ENCODE measurements at places on chromosomes 5 and 9.
A peak's percentile ranks its signal among the peaks of the same experiment; 100 is the strongest.

GRCh38 chr9:104906441-104907277 is 21.3 kb downstream of the ABCA1 start:
- DNase-seq: no peak

DNA sequence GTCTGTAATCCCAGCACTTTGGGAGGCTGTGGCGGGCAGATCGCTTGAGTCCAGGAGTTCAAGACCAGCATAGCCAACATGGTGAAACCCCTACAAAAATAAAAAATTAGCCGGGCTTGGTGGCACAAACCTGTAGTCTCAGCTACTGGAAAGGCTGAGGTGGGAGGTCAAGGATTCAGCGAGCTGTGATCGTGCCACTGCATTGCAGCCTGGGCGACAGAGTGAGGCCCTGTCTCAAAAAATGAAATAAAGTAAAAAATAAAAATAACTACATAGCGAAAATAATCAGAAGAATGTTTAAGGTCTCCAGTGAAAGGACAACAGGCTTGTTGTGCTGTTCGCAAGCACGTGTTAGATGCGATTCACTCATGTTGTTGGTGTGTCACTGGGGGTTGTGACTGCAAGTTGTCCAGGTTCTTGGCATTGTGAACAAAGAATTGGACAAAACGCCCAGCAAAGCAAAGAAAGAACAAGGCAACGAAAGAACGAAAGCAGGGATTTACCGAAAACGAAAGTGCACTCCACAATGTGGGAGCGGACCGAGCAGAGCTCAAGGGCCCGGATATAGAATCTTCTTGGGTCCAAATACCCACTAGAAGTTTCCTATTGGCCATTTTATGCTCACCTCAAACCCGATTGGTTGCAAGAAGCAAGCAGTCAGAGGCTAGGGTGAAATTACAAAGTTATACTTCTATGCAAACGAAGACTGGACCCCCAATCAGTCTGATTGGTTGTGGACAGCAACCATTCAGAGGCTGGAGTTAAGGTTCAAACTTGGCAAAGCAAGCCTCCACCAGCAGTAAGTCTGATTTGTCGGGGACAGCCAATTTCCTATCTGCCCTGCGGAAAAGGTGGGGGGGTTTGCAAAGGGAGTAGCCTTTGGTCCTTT is 844 bp upstream of the MCCC2 start:
- no peak for DNase-seq

DNA sequence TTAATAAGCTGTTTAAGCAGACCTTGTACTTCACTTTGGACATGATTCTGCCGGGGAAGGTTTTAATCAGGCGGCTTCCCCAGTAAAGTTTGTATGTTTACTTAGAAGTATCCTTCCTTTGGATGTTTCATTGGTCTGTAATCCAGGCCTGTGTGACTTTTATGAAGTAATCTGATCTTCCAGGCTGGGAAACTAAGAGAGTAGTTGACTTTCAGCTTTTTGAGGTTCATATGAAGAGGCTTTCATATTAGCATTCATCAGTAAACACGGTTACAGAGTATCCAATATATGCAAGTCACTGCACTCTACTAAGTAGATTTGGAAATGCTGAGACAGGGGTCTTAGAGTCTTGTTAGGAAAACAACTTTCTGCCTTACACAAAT is 1.1 kb downstream of the DNAJC21 start:
- no peak for DNase-seq

DNA sequence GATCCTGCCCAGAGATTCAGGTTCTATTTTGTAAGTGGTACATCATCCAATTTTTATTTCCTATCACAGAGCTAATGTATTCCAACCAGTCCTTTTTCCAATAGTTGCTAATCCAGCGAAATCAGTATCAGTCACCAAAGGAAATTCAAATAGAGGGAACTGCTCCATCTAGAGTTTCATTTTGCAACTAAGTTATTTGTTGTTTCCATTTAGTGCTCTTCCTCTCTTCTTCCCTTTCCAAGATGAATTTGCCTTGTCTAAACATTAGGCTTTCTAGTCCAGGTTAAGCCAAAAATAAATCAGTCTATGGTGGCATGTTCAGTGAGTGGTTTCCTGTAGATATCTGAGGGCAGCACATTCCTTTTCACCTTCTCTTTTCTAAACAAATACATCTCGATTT is 79.8 kb upstream of the SPATA31D4 start:
- no peak for DNase-seq

DNA sequence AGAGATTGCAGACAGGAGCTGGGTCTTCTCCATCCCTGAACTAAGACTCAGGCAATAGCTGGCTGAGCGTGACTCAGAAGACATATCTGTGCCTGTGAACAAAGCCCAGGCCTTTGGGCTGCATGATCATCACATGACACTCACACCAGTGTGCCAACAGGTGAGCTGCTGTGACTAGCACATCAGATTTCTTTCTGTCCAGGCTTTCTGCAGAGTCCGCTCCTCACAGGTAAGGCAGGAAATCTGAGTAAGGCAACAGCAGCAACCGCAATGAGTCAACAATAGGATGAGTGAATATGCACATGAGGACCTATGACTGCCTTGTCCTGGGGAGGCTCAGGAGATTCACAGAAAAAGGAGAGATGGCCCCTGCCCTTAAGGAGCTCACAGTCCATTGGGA is 293.6 kb downstream of the ACTL7B start:
- DNase-seq: no peak

DNA sequence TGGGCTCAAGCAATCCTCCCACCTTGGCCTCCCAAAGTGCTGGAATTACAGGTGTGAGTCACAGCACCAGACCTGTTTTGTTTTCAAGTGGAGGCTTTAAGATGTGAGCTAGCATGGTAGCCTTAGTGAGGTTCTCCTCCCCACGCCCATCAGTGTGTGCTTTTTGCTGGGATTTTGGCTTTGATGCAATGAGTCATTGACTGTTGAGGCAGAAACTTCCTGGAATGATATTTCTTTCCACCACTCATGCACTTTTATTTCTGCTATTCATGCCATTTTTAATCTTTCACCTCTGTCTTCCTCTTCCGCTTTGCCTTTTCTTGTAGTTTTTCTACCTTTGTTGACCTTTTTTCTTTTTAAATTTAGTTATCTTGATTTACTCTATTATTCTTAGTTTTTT is 4.2 kb upstream of the NFIL3 start:
- no peak for DNase-seq

- no peak for DNase-seq
Observed at GRCh38 chr5:135013947-135014570, 20.0 kb downstream of the PITX1 start.

DNA sequence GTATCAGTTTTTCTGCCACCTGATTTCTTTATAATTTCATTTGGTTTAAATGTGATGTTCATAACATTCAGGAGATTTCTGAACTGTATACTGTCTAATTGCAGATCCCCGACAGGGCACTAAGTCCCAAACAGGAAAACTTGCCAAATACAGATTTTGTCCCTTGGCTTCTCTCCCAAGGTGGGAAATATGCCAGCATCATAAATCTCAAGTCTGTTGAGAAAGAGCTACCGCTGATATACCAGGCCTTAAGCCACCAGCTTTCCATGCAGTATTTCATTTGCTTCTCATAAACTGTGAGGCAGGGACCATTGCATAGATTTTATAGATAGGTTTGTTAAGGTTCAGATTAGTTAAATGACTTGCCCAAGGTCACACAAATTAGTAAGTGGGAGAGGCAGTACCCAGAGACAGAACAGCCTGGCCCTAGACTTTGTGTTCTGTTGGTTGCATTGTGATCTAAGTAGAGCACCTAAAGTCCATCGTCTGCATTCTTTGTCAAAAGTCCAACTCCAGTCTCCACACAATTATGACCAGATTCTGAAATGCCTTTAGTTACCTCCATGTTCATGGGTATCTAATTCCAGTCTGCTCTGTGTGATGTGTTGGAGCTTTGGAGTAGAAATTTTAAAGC is 16.2 kb downstream of the GPR21 start:
- peak; percentile 55 for DNase-seq

DNA sequence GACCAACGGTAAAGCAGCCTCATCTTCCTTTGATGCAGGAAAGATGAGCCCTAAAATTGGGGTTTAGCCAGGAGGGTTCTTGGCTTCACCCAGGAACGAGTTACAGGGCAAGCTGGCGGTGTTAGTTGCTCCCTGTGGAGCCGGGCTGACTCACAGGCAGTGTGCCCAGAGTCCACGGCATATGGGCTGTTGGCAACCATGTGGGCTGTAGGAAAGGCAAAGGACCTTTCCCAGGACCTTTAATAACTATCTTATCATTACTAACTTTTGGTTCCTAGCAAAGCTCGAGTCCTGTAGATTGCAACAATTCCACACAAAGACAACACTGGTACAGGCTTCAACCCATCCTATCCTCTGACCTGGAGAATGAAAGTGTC is 29.8 kb upstream of the CLPTM1L start:
- peak; percentile 84 for DNase-seq

GRCh38 chr5:173500213-173500560 is 116.3 kb downstream of the BOD1 start:
- no peak for DNase-seq

DNA sequence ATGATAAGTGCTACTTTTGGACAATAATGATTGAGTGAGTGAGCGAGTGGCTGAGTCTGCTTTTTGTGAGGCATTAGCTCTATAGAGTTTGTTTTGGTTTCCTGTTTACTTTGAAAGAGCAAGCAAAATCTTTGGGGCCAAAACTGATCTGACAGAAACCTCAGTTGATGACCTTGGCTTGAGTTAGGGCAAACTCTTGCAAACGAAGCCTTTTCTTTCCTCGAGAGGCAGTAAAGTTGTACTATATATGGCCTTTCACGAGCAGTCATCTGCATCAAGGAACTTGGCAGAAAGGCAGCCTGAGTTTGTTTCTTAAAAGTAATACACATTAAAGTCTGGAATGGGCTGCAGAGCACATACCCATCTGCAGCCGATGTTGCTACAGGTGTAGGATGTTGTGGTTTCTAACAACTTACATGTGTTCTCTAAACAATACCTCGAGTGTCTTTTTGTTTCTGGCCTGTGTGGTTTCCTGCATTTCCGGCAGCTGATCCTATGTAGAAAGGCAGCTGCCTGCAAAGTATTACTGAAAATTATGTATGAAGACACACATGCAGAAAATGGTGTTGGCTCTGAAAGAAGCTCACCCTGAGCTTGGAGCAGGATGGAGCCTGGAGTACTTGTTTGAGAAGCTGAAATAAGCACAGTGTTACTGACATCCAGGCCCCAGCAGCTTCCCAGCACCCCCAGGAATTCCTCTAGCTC is 60.8 kb downstream of the FOXD1 start:
- no peak for DNase-seq

DNA sequence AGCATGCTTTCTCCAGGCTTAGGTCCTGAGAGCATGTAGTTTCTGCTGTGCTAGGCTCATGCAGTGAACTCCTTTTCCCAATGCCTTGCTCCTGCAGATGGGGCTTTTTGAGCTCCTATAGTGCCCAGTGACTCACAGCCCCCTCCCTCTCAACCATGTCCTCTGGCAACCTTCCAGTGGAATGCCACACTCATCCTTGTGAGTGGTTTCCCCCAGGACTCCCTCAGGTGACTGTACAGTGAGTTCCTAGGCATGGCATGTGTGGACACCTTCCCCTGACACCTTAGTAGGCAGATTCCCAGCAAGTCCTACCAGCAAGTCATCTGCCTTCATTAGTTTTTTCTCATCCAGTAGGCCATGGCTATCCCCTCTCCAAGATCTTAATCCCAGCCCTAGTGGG is 72.4 kb upstream of the CXCL14 start:
- no peak for DNase-seq

DNA sequence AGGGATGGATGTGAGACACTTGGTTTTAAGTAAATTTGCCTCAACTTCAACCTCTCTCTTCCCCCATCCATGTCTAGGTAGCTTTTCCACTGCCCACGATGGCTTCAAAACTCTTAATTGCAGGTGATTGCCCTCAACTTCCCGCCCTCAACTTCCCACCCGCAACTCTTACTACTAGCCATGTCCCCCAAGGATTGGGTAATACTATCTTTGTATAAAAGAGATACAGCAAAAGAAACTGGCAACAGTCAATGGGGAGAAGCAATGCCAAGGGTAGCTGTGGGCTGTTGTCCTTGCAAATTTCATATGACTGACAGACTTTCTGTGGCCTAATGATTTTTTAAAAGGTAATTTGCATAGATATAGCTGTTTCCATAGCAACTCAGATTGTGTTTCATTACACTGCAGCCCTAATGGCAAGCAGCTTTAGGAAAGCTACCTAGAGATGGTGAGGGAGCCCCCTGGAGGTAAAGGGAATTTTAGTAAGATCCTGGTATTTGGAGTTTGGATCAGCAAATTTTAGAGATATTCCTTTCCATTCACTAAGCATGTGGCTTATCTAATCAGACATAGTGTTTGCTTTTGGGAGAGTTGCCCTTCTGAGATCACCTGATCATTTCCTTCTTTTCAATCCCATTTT is 421.5 kb upstream of the DAP start:
- DNase-seq: peak; percentile 84

DNA sequence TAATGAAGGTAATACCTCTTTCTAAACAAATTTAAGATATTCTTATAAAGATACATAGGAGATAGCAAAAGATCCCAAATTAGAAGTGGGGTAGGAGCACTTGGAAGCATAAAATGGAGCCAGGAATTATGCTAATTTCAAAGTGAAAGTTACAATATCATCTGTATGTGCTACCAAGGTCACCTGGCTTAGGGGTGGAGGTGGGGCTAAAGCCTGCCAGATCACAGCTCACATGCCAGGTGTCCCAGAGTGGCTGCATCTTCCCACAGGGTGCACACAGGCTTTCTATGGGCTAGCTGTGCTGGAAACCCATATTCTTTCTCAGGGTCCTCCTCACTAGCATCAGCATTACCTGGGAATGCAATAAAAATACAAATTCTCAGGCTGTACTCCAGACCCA is 118.2 kb upstream of the TXNDC8 start:
- no peak for DNase-seq

DNA sequence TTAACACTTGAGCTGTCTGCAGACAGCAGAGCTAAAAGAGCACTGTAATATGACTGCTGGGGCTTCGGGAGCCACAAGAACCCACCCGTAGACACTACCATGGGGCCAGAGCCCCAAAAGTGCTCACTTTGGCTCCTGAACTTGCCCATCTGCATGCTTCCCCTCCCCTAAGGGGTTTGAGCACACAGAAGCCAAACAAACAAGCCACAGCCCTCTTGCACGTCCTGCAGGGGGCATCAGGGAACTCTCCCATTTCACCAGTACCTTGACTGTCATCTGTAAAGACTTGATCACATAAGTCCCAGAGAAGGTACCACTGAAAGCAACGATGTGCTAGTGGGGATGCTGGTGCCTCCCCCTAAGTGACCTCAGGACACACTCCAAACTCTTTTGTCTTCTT is 681.8 kb downstream of the SEMA5A start:
- peak; percentile 24 for DNase-seq

DNA sequence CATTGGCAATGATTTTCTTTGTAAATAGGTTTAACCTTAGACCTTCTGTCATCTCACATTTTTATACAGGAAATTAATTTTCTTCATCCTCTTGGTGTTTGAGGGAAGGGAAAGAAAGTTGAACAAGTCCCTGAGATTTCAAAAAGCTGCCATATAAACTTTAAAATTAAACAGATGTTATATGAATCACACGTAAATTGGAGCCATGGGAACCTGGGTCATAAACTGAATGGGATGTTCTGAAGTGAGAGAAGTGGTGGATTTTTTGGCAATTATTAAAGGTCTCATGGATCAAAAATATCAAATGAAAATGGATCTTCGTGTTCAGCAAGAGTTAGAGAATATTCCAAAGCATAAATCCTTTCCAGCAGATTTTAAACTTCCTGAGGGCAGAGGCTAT is 242.2 kb downstream of the DMRT2 start:
- no peak for DNase-seq
